ENCODE measurements at places on chromosomes 16 and 17.

DNA sequence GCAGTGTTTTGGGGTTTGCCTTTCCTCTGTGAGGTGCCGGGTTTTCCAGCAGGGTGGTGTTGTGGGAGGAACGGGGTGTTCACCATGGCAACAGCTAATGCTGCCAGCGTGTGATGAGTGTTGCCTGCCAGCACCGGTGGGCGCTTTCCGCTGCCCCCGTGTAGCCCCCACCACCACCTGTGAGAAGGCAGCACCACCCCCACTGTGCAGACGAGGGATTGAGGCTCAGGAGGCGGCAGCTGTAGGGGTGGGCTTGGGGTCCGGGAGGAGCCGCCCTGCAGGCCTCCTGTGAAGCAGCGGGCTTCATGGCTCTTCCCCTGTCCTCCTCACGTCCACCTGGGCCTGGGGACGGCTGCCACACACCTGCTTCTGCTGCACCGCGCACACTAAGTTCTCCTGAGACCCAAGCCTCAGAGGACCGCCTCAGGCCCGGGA lies 5.2 kb downstream of the RAB40C start:
- DNase-seq = no peak

DNA sequence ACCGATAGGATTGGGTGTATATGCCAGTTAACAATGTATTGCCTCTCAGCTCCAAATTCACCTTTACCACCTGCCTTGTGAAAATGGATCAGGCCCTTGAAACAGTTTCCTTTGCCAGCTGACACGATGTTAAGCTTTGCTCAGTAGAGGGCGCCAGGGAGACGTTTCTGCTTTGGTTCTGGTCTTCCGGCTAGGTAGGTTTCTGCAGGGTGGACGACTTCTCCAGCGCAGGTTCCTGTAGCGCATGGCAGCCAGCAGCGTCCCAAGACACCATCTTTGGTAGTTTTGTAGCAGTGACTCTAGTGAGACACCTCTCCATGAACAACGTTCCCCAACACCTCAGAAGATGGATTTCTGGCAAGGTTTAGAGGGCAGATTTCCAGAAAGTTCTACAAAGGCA lies 24.0 kb downstream of the SYCE1L start:
- peak; percentile 20 for DNase-seq

DNA sequence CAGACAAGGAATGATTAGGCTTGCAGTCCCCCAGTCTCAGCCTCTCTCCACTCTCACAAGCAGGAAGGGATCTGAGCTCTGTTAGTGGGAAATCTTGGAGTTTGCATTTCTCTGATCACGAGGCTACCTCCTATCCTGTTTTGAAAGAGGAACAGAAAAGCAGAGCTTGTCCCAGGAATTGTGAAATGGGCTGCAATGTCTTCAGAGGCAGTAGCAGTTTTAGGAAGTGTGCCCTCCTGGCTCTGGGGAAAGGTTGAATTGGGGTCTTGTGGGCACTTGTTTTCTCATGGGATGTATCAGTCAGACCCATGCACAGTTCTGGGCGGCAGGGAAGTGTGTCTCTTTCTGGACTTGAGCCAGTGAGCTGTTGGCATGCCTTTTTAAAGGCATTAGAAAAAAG lies 22.8 kb downstream of the NUP85 start:
- peak; percentile 65 for DNase-seq

- no peak for DNase-seq
Measured at GRCh38 chr16:55136356-55137150, 187.4 kb upstream of the IRX6 start.

DNA sequence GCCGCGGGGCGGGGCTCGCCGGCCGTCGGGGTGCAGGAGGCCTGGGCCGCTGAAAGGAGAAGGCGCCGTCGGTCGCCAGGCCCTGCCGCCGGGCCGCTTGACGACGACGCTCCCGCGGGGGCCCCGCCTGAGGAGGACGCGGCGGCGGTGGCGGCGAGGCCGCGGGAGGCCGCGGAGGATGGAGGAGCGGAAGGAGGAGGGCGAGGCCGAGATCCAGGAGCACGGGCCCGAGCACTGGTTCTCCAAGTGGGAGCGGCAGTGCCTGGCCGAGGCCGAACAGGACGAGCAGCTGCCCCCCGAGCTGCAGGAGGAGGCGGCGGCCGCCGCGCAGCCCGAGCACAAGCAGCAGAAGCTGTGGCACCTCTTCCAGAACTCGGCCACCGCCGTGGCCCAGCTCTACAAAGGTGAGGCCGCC lies 430 bp downstream of the HAPSTR1 start:
- no peak for DNase-seq

DNA sequence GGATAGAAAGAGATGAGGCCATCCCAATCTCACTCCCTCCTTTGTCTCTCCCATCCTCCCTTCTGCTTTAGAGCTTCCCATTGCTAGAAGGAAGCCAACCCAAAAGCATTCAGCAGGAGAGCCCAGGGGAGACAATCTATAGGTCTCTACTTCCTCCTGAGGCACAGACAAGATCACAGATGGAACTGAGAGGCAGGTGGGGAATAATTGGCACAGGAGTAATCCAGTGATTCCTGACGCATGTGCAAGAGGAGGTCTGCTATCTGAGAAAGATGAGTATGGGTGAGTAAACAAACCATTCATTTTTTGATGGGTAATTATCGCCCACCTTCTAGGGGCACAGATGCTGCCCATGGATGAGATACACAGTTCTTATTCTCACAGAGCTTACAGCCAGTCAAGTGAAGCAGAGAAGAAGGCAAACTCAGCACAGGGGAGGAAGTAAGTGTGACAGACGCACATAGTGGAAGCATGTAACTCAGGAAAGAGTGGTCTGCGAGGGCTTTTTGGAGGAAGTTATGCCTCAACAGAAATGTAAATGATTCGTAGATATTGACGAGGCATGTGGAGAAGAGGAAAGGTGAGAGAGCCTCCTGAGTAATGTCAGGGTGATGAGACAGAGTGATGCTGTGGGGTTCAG lies 88.9 kb upstream of the HLF start:
- peak; percentile 81 for DNase-seq

- peak; percentile 1 for DNase-seq
Measured at GRCh38 chr16:62272035-62272434, 235.8 kb upstream of the CDH8 start.

GRCh38 chr17:79627184-79627765 lies 16.4 kb upstream of the RBFOX3 start:
- DNase-seq = no peak

DNA sequence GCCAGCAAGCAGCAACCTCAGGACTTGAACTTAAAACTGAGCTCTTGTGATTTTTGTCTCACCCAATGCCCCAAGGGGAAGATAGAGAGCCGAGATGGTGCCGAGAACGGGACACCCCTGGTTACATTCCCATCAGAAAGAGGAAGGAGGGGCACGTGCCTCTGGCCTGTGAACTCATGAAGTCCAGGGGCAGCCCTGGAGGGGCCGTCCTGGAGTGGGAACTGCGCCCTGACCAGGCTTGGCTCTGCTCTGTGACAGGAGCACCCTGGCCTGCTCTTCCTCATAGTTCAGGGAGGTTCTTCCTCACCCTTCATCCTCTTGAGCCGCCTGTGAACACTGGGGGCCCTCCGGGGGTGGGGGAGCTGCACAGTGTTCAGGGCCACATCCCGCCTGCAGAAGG lies 130.3 kb upstream of the FOXF1 start:
- no peak for DNase-seq

DNA sequence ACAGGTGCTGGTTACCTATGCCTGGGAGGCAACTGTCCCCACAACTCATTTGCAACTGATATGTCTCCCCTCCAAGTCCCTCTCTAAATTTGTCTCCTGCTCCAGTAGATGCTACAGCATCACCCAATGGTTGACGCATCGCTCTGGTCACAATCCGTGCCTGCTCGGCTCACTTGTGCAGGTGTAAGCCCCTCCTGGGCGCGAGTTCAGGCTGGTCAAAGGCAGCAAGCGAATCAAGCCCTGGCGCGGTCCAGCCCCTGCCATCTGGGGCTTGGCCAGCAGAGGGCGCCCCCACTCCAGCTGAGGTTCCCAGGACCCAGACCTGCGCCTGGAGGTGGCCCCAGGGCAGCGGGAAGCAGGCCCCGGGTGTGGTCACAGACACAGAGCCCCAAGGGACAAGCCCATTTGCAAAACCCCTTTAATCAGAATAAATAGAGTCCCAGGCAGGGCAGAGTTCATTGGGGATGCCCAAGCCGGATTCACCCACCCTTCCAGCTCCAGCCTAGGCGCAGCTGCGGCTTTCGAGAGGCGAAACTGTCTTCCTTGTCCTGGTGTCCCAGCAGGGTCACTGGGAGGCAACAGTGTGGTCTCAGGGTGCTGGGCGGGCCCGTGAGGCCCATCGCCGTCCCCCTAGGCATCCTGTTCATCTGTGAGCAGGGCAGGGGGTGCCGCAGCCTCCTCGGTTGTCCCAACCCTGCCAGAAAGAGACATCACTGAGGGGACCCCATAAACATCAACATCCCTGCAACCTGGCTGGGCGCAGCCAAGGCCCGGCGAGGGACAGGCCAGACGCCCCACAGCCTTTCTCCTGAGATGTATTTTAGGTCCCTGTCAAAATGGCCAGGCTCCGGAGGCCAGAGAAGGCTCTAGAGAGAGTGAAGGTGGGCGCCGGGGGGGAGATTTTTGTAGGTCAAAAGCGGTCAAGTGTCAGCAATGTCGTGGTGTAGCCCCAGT lies 15.8 kb downstream of the TMC6 start:
- peak; percentile 40 for DNase-seq

GRCh38 chr17:40529991-40530390 lies 28.6 kb upstream of the TNS4 start:
- DNase-seq = no peak
